Lower lobe of right lung (tissue), 2 donors: ENCODE measurements at places on chromosomes 12 and 14. TPM values are rescaled to one million over a fixed set of nuclear protein-coding genes. Genes with fewer than 3 reads are reported as not detected.

DNA sequence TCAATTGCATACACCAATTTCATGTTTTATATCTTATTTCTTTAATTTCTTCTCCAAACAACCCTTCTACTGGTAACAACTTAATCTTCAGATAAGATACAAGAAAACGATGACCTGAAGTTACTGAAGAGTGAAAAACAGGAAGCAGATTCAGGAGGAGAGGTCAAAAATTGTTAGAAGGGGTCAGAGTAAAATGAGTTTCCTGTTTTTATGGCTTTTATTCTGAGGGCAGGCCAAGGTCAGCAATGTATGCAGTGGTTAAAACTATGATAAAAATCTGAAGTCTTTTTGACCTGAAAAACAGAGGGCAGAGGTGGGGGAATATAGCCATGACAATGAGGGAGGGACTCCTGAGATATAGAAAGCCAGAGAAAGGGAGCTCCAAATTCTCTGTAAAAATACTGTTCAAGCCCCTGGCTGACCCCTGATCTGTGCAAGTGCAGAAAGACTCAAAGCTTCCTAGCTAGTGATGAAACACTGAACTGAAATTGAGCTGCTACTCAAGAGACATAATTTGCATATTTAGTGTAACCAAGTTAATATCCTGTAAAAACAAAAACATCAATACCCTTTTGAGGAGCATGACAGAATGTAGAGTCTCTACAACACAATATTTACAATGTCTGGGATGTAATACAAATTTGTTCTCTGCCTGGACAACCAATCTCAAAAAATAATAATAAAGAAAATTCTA, 514.3 kb upstream of the SEL1L start:
- DNase-seq, result no peak
- H3K27me3 ChIP-seq, result no peaks in the 10 kb centered on the region
- H3K36me3 ChIP-seq, result no peaks in the 10 kb centered on the region
- H3K4me1 ChIP-seq, result no peaks in the 10 kb centered on the region

DNA sequence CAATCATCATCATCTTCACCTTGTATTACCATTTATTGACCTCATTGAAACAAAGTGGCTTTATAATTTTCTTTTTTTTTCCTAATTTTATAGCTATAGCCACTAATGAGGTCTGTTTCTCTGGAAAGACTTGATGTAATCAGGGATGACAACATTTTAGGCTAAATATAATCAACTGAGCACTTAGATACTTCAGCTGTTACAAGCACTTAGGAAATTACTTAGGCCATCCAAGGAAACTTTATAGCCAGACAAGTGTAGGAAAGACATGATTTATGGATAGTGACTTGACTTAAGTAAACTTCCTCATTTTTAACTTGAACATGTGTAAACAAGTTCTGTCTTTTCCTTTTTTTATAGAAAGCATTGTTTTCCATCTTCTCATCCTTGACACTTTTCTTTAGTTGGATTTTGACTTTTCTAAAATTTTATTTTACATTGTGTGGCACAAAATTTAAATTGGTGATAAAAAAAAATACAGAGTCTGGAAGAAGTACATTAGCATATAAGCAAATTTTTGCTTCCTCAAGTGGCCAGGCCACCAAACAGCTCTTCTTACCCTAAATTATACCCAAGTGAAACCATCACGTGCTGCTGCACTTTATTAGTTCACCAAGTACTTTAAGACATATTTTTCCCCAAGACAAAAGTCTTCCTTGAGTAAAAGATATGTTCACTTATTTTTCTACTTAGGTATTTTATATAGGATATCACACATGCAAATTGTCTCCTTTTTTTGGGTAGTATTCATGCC, 15.1 kb downstream of the CPNE8 start:
- no peaks in the 10 kb centered on the region for H3K36me3 ChIP-seq
- no peak overlapping the region for H3K27ac ChIP-seq
- H3K4me3 ChIP-seq, result no peak overlapping the region
- H3K4me1 ChIP-seq, result peaks cover 23% of the 10 kb centered on the region
- DNase-seq, result no peak
- H3K27me3 ChIP-seq, result no peaks in the 10 kb centered on the region

- no peaks in the 10 kb centered on the region for H3K36me3 ChIP-seq
- peaks cover 5% of the 10 kb centered on the region for H3K27me3 ChIP-seq
- H3K4me1 ChIP-seq, result peaks cover 8% of the 10 kb centered on the region
- H3K4me3 ChIP-seq, result no peak overlapping the region
- DNase-seq, result peak; percentile 23
Observed at GRCh38 chr12:117091758-117092510, 7.3 kb downstream of the TESC start.

DNA sequence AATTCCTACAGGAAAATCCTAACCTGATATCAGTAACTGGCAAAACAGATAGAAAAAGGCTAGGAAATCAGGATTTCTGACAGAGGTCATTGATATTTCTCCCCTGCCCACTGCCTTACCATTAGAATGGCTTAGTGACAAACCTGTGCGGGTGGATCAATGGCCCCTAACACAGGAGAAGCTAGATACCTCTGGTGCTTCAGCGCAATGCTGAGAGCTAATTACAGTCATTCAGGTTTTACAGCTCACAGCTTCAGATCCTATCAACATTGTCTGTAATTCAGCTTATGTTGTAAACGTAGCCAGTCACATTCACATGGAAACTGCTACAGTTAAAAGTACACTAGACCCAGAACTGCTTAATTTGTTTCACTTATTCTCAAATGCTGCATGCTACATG, 17.4 kb upstream of the SLC10A1 start:
- H3K4me3 ChIP-seq, result no peak overlapping the region
- DNase-seq, result no peak
- no peaks in the 10 kb centered on the region for H3K4me1 ChIP-seq
- H3K27ac ChIP-seq, result no peak overlapping the region

DNA sequence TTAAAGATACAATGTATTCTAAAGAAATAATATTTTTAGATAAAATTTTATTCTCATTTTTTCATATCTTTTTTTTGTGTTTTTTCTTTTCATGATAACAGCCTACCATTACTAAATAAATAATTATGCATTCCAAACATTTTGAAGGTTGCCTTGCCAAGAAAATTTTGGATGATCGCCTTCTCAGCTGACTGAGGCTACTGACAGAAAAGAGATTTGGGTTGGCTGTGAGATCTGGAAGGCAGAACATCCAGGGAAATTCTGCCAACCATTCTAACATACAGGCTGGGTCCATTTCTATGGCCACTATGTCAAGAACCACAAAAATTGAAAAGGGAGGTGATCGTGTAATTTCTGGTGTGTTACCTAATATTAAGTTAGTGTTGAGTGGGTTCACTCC, 48.1 kb downstream of the GALNT8 start:
- no peak for DNase-seq
- no peaks in the 10 kb centered on the region for H3K27me3 ChIP-seq
- no peak overlapping the region for H3K4me3 ChIP-seq
- peaks cover 4% of the 10 kb centered on the region for H3K4me1 ChIP-seq

- H3K4me3 ChIP-seq, result no peak overlapping the region
- H3K27me3 ChIP-seq, result no peaks in the 10 kb centered on the region
- H3K4me1 ChIP-seq, result no peaks in the 10 kb centered on the region
- H3K27ac ChIP-seq, result no peak overlapping the region
- no peak for DNase-seq
Observed at GRCh38 chr12:89262855-89263552, 89.3 kb downstream of the DUSP6 start.

- H3K4me3 ChIP-seq, result no peak overlapping the region
- H3K27me3 ChIP-seq, result no peaks in the 10 kb centered on the region
- H3K36me3 ChIP-seq, result peaks cover 23% of the 10 kb centered on the region
- H3K4me1 ChIP-seq, result peaks cover 7% of the 10 kb centered on the region
- H3K27ac ChIP-seq, result no peak overlapping the region
- no peak for DNase-seq
Observed at GRCh38 chr12:27751386-27752047, 28.5 kb upstream of the KLHL42 start.

GRCh38 chr12:108853981-108854446, 3.4 kb downstream of the SSH1 start:
- H3K4me1 ChIP-seq, result peaks cover 81% of the 10 kb centered on the region
- H3K36me3 ChIP-seq, result peaks cover 17% of the 10 kb centered on the region
- peak overlapping the region; percentile 79 for H3K27ac ChIP-seq
- no peak for DNase-seq
- no peak overlapping the region for H3K4me3 ChIP-seq

DNA sequence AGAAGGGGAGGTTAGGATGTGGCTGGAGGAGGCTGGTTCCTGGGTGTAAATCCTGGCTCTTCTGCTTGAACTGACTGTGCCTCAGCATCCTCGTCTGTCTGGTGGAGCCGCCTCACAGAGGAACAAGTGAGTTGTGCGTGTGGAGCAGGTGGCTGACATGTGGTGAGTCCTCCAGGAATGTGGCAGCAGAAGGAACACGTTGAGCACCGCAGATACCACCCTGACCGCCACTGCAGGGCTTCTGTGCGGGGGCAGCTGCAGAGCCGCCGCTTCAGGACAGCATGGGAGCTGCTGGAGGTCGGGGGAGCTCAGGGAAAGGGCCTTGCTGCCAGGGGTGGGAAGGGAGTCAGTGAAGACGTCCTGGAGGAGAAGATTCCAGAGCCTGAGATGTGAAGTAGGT, 48.9 kb downstream of the TRAF3 start:
- no peaks in the 10 kb centered on the region for H3K27me3 ChIP-seq
- DNase-seq, result no peak
- no peak overlapping the region for H3K27ac ChIP-seq
- H3K36me3 ChIP-seq, result no peaks in the 10 kb centered on the region
- H3K4me1 ChIP-seq, result no peaks in the 10 kb centered on the region

GRCh38 chr14:87785897-87786296, 207.1 kb downstream of the GALC start:
- H3K27ac ChIP-seq, result no peak overlapping the region
- no peaks in the 10 kb centered on the region for H3K27me3 ChIP-seq
- DNase-seq, result no peak
- no peak overlapping the region for H3K4me3 ChIP-seq

GRCh38 chr12:79983492-79983891, 48.6 kb upstream of the PPP1R12A start:
- DNase-seq, result no peak
- H3K27ac ChIP-seq, result no peak overlapping the region
- no peaks in the 10 kb centered on the region for H3K27me3 ChIP-seq
- no peaks in the 10 kb centered on the region for H3K36me3 ChIP-seq

- no peak for DNase-seq
- H3K27ac ChIP-seq, result no peak overlapping the region
- H3K36me3 ChIP-seq, result no peaks in the 10 kb centered on the region
- no peak overlapping the region for H3K4me3 ChIP-seq
- H3K27me3 ChIP-seq, result no peaks in the 10 kb centered on the region
Observed at GRCh38 chr14:58082011-58082410, 70.0 kb downstream of the ARMH4 start.

DNA sequence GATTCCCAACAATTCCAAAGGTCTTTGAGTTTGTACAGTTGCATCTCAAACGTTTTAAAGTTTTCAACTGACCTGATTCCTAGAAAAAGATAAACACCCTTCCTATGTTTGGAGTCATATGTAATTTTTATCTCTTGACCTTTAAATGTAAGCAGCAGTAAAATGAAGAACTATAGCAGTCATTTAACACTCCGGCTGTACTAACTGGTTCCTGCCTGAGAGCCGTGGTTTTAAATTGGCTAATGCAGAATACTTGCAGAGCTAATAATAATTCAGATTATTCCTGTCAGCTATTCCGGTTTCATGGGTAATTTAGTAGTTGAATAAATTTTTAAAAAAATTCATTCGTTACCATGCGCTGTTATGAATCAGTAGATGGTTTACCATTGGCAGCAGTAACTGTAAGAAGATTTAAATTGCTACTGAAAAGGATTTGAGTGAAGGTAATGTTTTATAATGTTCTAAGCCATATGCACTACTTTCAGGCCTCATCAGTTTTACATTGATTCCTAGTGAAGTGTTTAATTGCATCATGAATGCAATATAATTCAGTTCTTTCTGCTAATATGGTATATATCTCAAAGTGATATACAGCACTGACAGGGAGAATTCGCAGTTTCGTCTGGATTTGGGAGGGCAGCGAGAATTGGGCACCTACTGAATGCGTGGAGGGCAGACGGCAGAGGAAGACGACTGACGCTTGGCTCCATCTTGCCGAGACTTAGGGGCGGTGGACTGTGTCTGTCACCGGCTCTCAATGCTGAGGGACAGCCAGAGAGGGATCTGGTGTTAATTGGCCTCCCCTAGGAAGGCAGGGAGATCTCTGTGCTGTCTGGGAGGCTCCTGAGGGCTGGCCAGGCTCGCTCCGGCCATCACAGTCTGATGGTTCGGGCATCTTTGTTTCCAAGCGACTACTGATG, 217.7 kb downstream of the PHETA1 start:
- H3K27ac ChIP-seq, result no peak overlapping the region
- DNase-seq, result no peak
- no peak overlapping the region for H3K4me3 ChIP-seq
- H3K4me1 ChIP-seq, result no peaks in the 10 kb centered on the region
- no peaks in the 10 kb centered on the region for H3K36me3 ChIP-seq

- no peaks in the 10 kb centered on the region for H3K4me1 ChIP-seq
- H3K27me3 ChIP-seq, result no peaks in the 10 kb centered on the region
- H3K36me3 ChIP-seq, result no peaks in the 10 kb centered on the region
- H3K27ac ChIP-seq, result no peak overlapping the region
Observed at GRCh38 chr14:25431211-25432076, 381.5 kb upstream of the STXBP6 start.

DNA sequence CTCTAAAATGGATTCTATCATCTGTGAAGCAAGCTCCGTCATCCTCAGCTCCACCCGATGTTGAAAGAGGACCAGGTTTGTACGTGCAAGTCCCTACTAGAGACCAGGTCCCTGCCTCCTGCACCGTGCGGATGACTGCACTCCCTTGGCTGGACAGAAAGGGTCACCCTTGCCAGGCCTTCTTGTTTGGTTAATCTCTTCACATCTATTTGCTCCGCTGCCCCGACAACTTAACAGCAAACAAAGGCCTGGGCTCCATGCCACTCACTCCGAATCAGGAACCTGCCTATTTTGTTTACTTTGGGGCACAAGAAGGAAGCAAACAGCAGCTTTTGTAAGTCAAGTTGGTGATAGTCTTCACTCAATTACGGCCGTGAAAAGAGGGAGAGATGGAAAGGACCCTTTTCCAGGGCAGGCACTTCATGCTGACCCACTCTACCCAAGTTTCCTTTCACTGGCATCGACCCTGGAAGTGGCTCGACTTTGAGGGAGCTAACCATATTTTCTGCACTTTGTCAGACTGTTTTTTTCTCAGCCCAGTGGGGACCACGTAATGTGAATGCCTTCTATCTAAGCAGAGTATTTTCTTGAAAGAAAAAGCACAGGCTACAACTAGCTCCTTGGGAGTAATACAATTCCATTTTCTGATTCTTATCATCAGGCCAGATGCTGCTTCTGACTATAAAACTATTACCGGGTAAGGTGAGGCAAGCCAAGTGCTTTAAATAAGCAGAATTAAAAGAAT, 202.6 kb downstream of the FOXN3 start:
- H3K27ac ChIP-seq, result peak overlapping the region; percentile 60
- H3K27me3 ChIP-seq, result no peaks in the 10 kb centered on the region
- DNase-seq, result peak; percentile 91
- peaks cover 21% of the 10 kb centered on the region for H3K4me1 ChIP-seq

CCDC196 gene
- not detected for total RNA-seq

GZMB gene
- total RNA-seq, result 7.6 TPM

MSI1 gene
- 0.44 TPM for total RNA-seq

SMCO3 gene
- total RNA-seq, result 0.68 TPM

TAS2R14 gene
- total RNA-seq, result 1.2 TPM

LRRK2 gene
- 426 TPM for total RNA-seq

CRIP1 gene
- total RNA-seq, result 237 TPM

GPR135 gene
- total RNA-seq, result 3.4 TPM
